ENCODE measurements at places on chromosomes 12 and 14.

GRCh38 chr12:119578112-119578511 is 15.5 kb upstream of the TMEM233 start:
- H3K4me1 ChIP-seq, result no peaks in the 10 kb centered on the region
- H3K4me3 ChIP-seq, result no peak overlapping the region
- no peaks in the 10 kb centered on the region for H3K36me3 ChIP-seq
- H3K27me3 ChIP-seq, result peaks cover 21% of the 10 kb centered on the region
- H3K27ac ChIP-seq, result no peak overlapping the region

DNA sequence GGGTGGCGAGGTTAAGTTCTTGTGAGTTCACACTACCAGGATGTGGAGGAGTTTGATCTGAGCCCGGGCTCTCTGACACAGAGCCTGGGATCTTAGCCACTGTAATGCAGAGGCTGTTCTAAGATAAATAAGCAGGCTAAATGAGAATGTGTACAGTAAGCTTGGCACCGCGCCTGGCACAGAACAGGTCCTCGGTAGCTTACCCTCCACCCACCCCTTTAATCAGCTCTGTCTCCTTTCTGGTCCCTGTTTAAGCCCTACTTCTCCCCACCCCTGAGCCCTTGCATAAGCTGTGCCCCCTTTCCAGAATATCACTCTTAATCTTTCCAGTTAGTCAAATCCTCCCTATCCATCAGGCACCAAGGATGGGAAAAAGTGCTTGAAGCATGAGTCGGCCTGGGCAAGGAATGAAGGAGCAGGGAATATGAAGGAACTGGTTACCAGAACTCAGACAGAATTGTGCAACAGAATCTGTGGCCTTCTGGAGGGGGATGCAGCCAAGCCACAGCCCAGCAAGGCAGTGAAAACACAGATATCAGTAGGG is 32.8 kb upstream of the CMKLR1 start:
- no peaks in the 10 kb centered on the region for H3K27me3 ChIP-seq
- H3K4me3 ChIP-seq, result no peak overlapping the region
- H3K4me1 ChIP-seq, result no peaks in the 10 kb centered on the region

GRCh38 chr12:117113231-117113630 is 14.0 kb upstream of the TESC start:
- H3K36me3 ChIP-seq, result no peaks in the 10 kb centered on the region
- DNase-seq, result no peak
- H3K27ac ChIP-seq, result no peak overlapping the region
- no peaks in the 10 kb centered on the region for H3K27me3 ChIP-seq
- no peak overlapping the region for H3K4me3 ChIP-seq
- H3K4me1 ChIP-seq, result no peaks in the 10 kb centered on the region

DNA sequence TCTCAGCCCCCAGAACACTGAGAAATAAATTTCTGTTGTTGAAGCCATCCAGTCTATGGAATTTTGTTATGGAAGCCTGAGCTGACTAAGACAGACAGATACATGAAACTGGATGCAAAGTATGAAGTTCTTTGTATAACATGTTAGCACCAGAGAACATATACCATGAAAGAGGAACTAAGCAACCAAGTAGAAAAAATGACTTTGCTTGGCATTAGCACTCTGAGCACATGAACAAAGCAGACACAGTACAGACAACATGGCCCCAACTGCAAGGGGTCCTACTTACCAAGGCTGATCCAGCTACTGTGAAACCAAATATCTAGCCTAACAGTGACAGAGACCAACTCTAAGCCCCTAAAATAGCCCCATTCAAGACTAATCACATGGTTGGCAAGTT is 13.8 kb downstream of the EXOC5 start:
- no peaks in the 10 kb centered on the region for H3K4me1 ChIP-seq
- H3K27me3 ChIP-seq, result no peaks in the 10 kb centered on the region
- no peak overlapping the region for H3K27ac ChIP-seq
- DNase-seq, result no peak
- peaks cover 42% of the 10 kb centered on the region for H3K36me3 ChIP-seq

DNA sequence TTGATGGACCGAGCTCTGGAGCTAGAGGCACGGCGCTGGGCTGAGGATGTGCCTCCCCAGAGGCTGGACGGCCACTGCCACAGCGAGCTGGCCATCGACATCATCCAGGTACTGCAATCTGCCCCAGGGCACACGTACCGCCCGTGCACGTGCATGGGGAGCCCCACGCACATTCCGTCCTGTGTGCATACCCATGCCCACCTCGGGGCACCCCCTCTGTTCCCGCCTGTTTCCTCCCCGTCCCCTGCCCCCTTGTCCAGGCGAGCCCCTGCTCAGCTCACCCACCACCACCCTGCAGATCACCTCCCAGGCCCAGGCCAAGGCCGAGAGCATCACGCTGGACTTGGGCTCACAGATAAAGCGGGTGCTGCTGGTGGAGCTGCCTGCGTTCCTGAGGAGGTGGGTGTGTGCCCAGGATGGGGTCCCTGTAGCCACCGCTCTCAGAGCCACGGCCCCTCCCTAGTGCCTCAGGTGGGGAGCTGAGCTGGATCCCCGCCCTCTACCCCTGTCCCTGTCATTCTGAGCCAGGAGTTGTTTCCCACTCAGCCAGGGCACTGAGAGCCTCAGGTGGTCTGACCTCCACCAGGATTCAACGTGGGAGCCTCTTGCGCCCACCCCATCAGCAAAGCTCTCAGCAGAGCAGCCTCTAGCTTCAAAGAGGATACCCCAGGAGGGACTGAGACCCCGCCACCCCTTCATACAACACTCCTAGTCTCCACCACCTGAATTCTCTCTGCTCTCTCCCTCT is 6.9 kb downstream of the TNFAIP2 start:
- H3K27me3 ChIP-seq, result no peaks in the 10 kb centered on the region
- H3K36me3 ChIP-seq, result peaks cover 5% of the 10 kb centered on the region

DNA sequence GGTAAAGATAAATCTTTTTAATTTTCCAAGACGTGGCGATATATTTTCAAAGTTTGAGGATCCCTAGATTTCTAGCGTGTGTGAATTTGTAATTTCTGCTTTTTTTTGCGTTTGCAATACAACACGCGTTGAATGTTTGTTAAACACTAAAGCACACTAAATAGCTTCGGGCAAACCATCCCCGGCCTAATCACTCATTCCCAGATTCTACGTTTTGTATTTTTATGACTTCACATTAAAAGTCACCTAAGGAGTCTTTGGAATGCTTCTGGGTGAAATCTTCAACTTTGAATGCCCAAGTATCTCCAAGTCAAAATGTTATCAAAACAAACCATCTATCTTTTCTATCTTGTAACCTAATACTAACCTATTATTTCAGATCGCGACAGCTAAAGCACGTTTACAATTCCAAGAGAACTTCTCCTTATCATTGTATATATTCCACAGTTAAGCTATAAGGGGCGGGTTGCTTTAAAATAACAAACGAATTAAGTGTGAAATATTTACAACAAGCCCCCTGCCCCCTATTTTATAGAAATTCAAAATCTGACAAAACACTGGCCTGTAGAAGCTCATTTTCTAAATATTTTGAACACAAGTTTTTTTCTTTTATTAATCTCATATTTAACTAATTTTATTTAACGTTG is 1.1 kb downstream of the ALX1 start:
- H3K4me3 ChIP-seq, result peak overlapping the region; percentile 93
- no peaks in the 10 kb centered on the region for H3K36me3 ChIP-seq
- peaks cover 55% of the 10 kb centered on the region for H3K27me3 ChIP-seq
- H3K4me1 ChIP-seq, result peaks cover 2% of the 10 kb centered on the region
- no peak overlapping the region for H3K27ac ChIP-seq
- DNase-seq, result no peak

DNA sequence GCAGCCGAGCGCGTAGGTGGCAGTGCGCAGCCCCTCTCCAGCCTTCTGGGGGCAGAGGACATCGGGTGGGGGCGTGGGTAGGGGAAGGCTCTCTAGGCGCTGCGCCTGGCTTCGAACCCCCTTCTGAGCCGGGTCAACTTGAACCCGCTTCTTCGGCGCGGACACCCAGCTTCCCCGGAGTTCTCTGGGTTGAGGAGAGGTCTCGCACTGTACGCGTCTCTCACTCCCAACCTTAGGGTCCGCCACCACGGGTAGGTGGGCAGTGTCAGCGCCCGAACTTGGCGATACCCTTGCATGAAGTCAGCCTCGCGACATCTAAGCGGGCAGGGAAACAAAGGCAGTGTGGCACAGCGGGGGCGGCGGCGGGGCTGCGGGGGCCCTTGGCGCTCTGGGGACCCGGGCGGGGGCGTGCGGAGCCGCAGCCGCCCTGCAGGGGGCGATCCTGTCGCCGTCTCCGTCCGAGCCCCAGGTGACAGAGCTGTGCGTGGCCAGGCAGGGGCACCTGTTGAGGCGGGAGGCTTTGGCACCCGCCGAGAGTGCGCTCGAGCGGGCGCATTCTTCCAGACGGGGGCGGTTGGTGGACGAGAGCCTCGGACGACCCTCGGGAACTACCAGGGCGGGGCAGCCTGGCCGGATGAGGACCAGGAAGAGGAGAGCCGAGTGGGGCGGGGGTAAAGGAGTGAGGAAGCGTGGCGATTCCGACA is 1.1 kb downstream of the GALNT16 start:
- no peak overlapping the region for H3K27ac ChIP-seq
- H3K4me3 ChIP-seq, result peak overlapping the region; percentile 79
- peak; percentile 90 for DNase-seq
- peaks cover 11% of the 10 kb centered on the region for H3K4me1 ChIP-seq

GRCh38 chr14:86221000-86221399 is 691.1 kb downstream of the FLRT2 start:
- H3K4me1 ChIP-seq, result peaks cover 5% of the 10 kb centered on the region
- H3K36me3 ChIP-seq, result no peaks in the 10 kb centered on the region
- peak; percentile 93 for DNase-seq
- no peak overlapping the region for H3K27ac ChIP-seq
- H3K27me3 ChIP-seq, result no peaks in the 10 kb centered on the region

- no peak overlapping the region for H3K4me3 ChIP-seq
- no peaks in the 10 kb centered on the region for H3K4me1 ChIP-seq
- no peak for DNase-seq
- H3K27me3 ChIP-seq, result no peaks in the 10 kb centered on the region
- H3K27ac ChIP-seq, result no peak overlapping the region
Measured at GRCh38 chr14:23185063-23185462, 1.6 kb upstream of the SLC7A8 start.

DNA sequence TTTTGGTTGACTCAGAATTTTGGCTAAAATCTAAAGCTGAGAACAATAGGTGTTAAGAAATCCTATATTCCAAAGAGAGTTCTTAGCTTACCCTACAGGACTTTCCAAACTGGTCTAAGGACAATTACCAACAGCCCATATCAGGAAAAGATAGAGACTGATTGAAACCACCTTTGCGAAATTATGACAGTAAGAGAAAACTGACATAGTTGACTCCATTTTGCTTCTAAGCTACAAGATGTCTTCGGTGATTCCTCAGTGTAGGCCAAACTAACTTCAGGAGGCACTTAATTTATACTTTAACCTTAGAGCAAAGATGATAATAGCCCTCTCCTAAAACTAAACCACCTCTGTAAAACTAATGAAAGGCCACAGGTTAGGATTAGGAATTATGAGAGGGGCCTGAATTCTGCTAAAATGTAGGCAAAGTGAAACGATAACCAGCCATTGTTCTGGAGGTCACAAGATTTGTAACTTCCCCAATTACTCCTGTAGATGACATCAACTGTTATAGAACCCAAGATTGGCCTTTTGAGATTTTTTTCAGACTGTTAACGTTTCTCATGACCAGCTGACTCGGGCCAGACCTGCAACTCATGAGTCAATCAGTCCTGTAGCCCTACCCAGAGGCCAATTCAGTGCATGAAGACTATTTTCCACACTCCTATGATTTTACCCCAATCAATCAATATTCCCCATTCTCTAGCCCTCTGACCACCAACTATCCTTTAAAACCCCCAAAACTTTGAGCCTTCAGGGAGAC is 43.0 kb downstream of the KLRG1 start:
- H3K4me1 ChIP-seq, result peaks cover 2% of the 10 kb centered on the region
- no peaks in the 10 kb centered on the region for H3K27me3 ChIP-seq
- DNase-seq, result no peak
- H3K27ac ChIP-seq, result no peak overlapping the region
- no peaks in the 10 kb centered on the region for H3K36me3 ChIP-seq
- no peak overlapping the region for H3K4me3 ChIP-seq
